ENCODE measurements at places on chromosomes 11 and 22.
A peak's percentile ranks its signal among the peaks of the same experiment; 100 is the strongest.

DNA sequence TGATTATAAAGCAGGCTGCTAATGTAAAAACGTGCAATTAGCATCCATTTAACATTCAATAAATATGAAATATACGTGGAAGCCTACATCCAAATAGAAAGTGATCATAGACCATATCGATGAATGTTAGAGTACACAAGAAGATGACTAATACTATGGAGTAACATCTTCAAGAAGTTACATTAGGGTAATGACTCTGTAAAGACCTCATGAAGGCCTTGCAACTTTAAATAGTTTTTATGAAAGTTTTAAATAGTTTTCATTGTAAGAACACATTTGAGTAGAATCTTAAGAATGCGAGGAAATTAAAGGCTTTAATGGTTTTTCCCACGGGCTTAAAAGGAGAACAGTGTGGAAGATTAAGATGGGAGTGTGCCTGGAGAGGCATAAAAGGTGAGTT is 1.4 kb downstream of the TRIM34 start:
- no peak for DNase-seq

- DNase-seq = no peak
Observed at GRCh38 chr11:82539669-82540068, 194.0 kb downstream of the FAM181B start.

- DNase-seq = no peak
Observed at GRCh38 chr11:119376197-119376847, 5.2 kb downstream of the USP2 start.

DNA sequence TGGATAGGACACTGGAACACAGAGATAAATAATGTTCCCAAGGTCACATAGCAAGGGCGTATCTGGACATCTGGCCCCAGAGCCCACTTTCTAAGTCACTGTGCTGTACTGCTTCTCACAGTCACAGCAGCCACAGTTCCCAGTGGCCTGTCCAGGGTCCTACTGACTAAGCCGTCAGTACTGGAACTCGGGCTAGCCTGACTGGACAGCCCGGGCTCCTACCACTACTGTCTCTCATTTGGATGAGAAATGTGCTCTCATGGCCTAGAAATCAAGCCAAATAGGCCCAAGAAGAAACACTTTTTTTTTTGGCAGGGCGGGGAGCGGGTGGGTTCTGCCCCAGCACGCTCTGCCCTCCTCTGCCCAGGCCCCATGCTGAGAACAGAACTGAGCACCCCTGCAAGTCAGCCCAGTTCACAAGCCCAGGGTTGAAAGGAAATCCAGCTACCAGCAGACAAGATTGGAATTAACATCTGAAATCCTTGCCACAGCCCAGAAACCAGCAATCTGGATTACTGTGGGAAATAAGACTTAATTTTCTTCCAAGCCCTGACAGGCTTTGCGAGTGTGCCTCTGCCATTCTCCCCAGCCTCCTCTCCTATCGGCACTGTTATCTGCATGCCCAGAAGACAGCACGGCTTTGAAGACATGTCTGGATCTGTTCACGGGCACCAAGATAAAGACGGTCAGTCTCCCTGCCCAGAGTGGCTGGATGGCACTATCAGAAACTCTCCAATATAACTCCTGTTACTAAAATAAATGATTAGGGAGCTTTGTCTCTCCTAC is 182.9 kb upstream of the NCAM1 start:
- no peak for DNase-seq

DNA sequence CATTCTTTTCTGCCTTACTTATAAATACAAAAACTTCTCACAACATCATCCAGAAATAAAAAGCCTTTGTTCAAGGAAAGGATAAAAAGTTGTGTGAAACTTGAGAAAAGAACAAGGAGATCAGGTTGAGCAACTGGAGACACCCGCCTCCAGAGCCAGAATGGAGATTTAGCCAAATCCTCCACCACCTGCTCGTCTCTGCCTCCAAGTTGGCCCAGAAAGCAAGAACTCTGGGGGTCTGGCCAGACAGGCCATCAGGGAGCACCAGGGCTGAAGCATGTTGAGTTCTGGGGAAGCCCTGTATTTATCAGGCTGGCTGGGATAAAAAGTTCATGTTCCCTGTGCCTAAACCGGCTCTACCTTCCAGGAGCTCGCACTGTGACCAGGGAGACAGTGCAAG is 14.9 kb downstream of the SMCO4 start:
- DNase-seq = no peak

DNA sequence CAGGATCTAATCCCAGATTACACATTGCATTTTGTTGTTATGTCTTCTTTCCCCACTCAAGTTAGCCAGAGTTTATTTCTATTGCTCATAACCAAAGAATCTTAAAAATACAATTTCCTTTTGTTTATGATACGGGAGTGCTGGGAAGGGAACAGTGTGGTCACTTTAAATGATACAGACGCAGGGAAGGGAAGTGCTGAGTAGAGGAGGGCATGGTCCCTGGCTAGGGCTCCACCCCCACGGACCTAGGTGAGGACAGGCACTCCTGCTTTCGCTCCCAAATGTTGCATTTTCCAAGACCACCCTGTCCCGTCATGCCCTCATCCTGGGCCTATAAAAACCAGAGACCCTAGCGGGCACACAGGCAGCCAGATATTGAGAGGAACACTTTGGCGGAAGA is 30.6 kb upstream of the NARS2 start:
- no peak for DNase-seq

DNA sequence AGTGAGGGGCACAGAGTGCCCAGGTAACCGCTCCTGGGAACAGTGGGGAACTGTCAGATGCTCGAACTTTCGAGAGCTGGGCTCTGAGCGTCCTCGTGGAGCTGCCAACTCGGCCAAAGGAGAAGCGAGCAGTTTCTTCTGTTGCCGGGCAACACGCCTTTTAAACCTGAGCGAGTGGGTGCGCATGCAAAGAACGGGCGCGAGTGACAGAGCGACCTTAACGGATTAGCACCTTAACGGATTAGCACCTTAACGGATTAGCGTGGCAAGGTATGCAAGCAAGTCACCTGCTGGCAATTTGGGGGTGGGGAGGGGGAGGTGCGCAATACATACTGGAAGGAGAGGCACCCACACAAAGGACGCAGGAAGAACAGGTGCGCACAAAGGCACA is 61.8 kb upstream of the PRODH start:
- no peak for DNase-seq

DNA sequence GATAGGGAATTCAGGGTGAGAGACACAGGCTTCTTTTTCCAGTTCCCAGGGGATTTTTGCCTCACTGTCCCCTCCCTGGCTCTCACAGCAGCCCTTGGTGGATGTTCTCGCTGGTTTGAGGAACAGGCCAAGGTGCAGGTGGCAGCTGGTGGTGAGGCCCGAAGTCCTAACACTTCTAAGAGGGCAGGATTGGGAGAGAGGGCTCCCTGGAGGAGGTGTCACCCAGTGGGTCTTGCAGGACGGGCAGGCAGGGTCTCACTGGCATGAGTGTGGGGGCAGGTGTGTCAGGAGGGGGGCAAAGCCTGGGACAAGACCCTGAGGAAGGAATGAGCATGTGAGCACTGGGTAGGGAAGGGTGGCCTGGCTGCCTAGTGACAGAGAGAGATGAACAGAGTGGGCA is 9.2 kb downstream of the ADORA2A start:
- DNase-seq = no peak

GRCh38 chr11:83166193-83166866 is 9.4 kb downstream of the PCF11 start:
- no peak for DNase-seq

DNA sequence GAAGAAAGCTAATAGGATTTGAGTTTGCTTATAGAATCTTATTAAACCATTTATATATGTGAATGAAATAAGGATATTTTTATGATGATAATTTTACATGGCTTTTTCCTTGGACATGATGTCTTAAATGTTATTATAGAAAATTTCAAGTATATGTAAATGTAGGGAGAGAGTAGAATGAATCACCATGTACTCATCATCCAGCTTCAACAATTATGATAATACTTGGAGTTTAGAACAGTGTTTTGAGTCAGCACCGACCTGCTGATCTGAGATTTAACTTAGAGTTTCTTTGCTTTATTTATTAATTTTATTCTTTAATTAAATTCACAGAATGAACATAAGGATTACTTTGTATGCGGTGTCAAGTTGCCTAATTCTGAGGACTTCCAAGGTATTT is 193.5 kb downstream of the UVRAG start:
- no peak for DNase-seq

DNA sequence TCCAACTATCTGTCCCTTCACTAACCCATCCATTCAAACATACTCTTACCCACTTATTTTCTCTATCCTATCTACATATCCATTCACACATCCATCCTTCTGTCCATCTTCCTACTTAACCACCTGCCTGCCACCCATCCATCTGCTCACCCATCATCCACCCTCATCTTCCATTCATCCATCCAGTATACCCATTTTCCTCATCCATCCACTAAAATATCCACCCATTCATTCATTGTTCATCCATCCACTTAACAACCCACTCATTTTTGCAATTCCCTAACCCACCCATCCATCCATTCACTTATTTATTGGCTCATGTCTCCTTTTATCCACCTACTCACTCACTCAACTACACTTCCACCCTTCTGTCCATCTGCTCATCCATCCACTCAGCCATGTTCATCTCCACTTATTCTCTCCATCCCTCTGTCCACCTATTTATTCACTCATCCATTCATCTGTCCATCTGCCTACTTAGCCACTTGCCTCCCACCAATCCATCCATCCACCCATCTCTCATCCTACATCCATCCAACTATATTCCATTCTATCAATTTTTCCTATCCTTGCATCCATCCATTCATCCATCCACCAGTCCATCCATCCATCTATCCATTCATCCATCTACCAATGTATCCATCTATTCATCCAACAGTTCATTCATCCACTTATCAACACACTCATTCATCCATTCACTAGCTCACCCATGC is 10.6 kb downstream of the LHFPL7 start:
- DNase-seq = no peak

DNA sequence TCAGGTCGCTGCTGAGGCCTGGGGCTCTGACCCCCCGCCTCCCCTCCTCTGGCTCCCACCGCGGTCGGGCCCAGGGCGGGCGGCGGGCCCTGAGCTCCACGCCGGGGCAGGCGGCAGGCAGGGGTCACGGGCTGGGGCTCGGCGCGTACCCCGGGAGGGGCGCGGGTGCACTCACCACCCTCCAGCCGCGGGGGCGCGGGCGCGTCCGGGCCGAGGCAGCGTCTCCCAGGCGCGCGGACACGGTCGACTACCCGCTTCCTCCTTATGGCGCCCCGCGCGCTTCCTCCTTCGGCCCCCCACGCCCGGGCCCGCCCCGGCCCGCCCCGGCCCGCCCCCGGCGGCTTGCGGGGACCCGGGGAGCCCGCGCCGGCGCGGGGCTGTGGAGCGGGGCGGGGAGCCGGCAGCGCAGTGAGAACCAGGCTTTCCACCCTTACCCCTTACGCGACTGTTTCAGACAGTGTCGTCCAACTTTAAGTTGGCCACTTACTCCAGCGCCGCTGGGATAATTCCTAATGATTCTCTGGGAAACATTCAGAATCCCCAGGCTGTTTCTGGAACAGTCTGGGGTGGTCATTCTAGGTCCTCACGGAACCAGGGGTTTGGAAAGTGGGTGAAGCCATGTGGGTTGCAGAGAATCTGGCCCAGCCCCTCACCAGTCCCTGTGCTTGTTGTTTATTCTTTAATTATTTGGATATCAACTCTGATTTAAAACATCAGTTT is at the start of gene BID:
TSS of gene BID (minus strand) at position 264 of the 720 bp plus-strand sequence. CDS start 24,353 bp downstream, outside the sequence.
- no peak for DNase-seq

DNA sequence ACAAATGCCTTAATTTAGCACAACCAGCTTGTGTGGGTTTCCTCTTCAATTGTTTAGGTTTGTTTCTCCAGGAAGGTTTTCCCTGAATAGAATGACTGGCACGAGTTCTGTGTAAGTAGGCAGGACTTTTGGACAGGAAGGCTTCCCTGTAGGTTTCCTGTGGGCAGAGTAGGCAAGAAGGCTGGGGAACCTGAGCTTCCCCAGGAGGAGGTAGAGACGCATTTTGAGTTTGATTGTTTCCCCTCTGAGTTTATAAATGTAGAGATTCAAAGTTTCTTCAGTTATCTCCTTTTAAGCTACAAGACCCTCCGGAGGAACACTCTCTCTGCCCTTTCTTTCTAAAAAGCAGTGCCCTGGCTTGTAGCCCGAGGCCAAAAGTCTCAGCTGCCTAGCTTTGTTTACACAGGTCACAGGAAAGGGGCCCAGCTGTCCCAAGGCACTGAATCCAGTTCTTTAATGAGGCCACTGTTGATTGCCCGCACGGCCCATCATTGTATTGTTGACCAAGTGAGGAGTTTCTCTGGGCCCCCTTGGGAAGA is 66.6 kb upstream of the RDX start:
- no peak for DNase-seq

DNA sequence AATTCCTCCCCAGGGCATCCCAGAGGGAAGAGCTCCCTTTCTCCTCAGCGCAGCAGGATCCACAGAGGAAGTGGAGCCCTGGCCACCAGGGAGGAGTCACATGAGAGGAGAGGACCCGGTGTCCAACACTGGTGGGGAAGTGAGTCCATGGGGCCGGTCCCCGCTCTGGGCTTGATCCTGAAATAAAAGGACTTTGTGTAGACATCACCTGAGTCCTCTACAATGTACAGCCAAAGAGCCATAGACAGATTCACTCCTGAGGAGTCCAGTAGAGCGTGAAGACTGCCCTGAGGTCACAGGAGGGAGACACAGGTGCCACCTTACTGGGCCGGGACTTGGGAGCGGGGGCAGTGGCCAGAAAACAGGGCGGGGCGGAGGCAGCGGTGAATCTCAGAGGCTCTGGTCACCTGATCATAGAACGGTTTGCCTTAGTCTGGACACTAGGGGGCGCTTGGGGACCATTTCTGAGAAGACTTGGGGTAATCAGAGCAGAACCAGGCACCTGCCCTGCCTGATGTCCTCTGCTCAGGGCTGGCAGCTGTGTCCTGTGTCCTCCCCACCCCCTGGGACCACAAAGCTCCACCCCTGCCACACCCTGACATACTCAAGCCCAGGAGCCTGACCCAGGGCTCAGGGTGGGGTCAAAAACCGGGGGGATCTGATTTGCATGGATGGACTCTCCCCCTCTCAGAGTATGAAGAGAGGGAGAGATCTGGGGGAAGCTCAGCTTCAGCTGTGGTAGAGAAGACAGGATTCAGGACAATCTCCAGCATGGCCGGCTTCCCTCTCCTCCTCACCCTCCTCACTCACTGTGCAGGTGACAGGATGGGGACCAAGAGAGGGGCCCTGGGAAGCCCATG is 112.7 kb downstream of the VPREB1 start:
- peak; percentile 9 for DNase-seq

GRCh38 chr11:128294001-128294670 is 293.2 kb downstream of the ETS1 start:
- DNase-seq = no peak

Measured in HS-27A (cell line).